ENCODE measurements at places on chromosomes 5 and 9.

- no peak for DNase-seq
Measured at GRCh38 chr9:34256104-34256503, 73.0 kb downstream of the KIF24 start.

DNA sequence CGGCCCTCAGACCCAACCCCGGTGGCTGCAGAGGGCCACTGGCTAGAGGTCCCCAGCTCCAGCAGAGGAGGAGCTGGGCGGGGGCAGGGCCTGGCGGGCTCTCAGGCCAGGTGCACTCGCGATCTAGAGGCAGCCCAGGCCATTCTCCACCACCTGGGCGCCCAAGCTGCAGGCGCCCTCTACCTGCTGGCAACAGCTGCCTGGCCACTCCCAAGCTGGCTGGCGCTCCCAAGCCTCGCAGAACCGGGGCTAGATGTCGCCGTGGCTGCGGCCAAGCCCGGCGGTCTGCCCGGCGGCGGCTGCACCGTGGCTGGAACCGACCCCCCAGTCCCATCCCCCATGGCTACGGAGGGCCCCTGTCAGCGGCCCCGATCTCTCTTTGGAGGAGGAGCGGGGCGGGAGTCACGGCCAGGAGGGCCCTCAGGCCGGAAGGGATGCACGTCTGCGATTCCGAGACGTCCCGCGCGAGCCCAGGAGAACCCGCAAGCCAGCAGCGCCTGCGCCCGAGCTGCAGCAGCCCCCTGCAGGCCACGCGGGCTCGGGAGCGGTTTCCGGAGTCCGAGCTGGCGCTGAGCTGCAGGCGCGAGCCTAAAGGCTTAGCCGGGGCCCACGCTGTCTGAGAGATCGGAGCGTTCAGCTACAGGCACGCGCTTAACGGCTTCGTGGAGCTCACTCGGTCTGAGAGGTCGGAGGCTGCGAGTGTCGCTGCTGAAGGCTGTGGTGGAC, 44.3 kb upstream of the BICD2 start:
- DNase-seq = peak; percentile 85

DNA sequence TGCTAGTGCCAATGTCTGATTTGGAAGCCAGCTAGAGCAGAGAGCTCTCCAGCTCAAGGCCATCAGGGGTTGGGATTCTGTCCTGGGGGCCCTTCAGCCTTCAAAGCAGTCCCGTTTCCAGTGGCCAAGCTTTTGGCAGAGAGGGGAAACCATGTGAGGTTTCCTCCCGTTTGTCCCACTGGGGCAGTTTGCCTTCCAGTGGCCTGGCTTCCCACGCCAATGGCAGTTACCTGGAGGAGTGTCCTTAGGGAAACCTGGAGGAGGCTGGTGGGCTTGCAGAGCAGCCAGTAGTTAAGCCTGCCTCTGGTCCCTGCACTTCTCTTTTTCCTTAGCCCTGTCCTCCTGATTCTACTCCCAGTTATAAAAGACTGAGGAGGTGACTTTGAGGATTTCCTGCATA, 37.7 kb downstream of the FGD3 start:
- no peak for DNase-seq

GRCh38 chr9:36093384-36093783, 43.1 kb upstream of the GLIPR2 start:
- DNase-seq = no peak

GRCh38 chr9:130755377-130756007, 61.9 kb downstream of the EXOSC2 start:
- no peak for DNase-seq

DNA sequence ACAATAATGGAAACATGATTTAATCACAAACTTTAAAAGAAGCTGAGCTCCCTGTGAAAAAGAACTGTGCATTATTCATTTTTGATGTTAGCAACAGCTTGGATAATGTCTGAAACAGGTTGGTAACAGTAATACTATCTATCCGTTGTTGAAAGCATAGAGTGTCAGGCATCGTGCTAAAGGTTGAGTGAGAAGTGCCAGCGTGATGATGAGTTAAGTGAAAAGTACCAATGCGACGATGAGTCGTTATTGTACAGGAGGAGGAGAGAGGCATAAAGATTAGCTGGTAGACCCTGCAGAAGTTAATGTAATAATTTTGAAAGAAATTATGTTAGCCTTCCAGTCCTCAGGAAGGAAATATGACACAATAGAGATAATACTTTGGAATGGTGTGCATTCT, 593.6 kb downstream of the MAT2B start:
- DNase-seq = no peak

- no peak for DNase-seq
Measured at GRCh38 chr5:6745706-6746222, 32.5 kb downstream of the TENT4A start.

DNA sequence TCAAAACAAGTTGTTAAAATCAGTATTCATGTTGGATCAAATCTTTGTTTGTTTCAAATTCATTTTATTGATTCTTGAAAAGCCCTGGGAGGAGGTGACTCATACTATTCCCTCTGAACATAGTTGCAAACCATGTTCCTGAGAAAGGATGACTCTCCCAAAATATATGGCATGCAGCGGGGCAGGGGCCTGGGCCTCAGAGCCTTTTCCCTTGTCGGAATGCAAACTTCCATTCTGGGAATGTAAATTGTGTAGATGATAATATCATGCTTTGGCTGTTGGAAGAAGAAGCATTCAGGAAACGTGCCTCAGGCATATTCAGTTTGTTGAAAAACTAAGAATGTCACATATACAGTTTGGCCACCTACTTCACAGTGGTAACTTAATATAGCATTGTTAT, 242.0 kb downstream of the AUH start:
- DNase-seq = no peak

- DNase-seq = peak; percentile 81
Measured at GRCh38 chr5:177491429-177491945, 5.9 kb downstream of the PDLIM7 start.

DNA sequence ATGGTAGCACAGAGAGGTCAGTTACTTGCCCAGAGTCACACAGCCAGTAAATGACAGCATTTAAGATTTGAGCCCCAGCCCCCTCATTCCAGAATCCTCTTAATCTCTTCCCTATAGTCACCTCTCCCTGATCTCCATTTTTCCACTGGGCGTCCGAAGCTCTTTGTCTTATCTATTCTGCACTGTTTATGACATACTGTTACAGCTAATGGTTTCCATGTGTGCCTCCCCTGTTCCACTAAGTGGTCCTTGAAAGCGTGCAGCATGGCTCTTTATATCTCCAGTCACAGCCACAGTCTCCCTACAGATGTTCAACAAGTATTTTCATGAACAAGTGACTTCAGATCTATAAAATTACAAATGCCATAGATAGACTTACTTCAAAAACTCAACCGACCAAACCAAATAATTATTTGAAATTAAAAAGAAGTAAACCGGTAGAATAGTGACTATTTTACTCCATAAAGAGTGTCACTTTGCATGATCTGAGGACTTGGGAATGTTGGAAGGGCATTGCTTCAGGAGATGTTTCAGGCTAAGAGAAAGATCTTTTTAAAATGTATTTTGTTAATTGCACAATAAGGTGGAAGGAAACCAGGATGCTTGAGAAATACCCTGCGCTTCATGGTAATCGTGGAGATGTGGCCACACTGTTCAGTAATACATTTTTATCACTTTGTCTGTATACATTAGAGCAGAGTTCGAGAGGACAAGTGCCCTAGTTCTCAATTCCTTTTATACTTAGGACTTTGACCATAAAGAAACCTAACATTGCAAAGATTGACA, 237.2 kb downstream of the FBXL7 start:
- no peak for DNase-seq

DNA sequence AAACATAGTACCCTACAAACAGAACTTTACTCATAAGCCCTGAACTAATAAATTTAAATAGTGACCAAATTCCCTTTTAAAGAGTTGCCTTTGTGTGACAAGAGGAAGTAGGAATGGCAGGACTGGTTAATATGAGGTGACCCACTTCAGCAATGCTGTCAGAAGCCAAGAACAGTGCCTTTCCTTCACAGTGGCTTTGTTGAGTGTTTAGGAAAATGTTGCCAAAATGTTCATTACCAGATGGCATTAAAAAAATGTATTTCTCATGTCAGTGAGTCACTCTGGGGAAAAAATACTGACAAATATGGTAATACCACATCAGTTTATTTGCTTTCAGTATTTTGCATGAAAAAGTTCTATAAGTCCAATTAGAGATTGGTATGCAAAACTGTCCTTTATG, 103.3 kb downstream of the DIRAS2 start:
- no peak for DNase-seq

GRCh38 chr5:32586276-32586599, 881 bp downstream of the SUB1 start:
- no peak for DNase-seq

- DNase-seq = no peak
Measured at GRCh38 chr5:68251804-68252522, 36.4 kb downstream of the PIK3R1 start.

DNA sequence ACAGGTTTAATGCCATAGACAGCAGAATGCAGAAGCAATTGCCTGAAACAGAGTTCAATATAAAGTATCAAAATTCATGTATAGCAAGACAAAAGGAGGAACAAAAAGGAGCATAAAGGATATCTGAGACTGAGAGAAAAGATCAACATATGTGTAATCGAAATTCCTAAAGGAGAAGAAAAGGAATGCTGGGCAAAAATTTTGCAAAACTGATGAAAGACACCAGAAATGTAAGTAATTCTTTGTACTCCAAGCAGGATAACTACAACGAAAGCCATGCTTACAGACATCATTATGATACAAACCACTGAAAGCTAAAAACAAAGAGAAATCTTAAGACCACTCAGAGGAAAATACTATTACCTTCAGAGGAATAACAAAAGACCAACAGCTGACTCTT, 72.8 kb upstream of the MTAP start:
- no peak for DNase-seq

GRCh38 chr5:16726538-16726946, 109.7 kb upstream of the RETREG1 start:
- no peak for DNase-seq

DNA sequence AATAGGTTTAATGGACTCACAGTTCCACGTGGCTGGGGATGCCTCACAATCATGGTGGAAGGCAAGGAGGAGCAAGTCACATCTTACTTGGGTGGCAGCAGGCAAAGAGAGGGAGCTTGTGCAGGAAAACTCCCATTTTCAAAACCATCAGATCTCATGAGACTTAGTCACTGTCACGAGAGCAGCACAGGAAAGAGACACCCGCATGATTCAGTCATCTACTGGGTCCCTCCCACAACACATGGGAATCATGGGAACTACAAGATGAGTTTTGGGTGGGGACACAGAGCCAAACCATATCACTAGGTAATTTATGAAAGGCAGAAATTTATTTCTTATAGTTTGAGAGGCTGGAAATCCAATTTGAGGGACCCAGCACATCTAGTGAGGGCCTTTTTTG, 40.0 kb downstream of the MTREX start:
- no peak for DNase-seq

DNA sequence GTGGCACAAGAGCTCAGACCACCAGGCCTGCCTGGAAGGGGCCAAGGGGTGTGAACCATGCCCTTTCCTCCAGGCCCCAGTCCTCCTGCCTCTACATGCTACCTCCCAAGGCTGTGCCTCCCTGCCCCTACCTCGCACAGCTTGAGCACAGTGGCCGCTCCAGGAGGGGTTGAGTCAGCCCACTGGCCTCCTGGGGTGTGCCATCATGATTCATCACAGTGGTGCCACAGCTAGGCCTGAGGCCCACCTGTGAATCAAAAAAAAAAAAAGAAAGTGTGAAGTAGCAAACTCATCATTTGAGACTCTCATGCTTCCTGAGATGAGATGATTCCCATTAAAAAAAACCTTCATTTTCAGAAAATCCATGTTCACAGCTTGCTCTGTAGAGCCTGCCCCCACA, 240.5 kb downstream of the HSPA4 start:
- DNase-seq = no peak

DNA sequence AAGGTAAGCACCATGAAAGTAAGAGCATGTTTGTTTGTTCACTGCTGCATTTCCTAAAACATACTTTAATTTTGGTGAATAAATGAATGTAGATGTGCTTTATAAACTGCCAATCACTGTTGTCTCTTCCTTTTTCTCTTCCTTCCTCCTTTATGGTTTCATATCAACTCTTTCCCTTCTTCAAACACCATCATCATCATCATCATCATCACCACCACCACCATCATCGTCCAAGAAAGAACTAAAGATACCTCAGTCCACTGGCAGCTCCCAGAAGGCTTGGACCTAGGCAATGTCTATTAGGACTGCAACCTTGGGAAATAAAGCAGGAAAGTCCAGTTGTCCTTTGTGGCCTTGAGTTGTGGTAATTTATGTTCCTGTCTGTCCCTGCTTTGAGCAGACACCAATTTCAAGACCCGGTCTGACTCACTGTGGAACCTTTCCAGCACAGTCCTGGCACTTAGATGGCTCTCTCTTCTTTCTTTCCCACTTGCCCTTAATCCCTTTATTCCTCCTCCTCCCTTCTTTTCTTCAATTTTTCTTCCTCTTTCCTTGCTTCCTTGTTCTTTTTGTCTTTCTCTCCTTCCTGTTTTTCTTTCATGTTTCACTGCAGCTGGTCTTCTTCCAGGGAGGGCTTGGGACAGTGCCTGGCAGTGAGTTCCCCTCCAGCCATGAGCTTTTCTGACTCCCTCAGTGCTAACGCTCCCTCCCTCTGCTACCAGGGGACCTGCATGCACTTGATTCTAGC, 99.3 kb downstream of the ANGPTL2 start:
- no peak for DNase-seq

DNA sequence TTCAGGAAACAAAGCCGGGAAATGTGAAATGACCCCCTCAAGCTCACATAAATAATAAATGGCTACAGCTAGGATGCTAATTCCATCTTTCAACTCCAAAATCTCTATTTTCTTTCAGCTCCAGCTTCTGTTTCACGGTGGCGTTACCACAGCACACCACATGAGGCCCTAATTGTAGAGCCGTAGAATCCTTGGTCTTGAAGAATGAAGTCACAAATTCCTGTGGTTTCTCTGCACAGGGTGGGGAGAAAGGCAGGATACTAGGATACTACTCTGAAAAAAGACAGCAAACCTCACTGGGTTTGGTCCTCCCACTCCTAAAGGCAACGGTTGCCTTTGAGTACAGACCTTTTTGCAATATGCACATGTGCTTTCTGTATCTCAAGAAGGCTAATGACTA, 13.9 kb upstream of the RARS1 start:
- no peak for DNase-seq

DNA sequence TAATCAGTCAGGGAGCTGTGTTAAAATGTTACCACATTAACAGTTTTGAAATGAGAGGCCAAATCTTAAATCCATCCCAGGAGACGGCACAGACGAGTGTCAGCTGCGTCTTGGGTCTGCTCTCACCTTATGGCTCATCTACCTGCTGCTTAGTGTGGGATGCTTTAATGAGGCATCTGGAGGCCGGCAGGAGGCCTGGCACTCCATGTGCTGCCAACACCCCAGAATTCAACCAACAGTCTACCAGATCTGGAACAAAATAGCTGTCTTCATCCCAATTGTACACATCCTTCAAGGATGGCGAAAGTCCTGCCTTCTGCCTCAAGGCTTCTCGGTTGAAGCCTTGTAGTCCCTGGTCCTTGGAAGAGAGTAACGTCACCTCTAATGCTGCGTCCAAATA, 12.0 kb downstream of the PRKACG start:
- no peak for DNase-seq

DNA sequence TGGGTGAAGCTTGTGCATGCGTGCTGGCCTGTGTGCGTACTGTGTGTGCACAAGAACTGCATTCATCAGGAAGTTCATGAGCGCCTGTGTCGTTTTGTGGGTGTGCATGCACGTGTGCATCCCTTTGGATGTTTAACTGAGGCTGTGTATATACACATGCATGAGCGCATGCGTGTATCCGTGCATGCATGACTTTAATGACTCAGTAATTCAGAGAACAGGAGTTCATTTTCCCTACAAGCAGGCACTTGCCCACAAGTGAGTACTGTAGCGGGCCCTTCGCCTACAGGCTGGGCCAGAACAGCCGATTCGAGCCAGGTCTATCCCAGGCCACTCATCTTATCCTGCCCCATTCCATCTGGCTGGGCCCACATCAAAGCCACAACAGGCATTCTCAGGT, 29.8 kb downstream of the CORO2A start:
- DNase-seq = peak; percentile 29
